ENCODE measurements at places on chromosomes 4 and X.

GRCh38 chr4:39476187-39476895, 17.5 kb downstream of the LIAS start:
- DNase-seq, result no peak

GRCh38 chr4:77178560-77178959, 21.6 kb downstream of the CCNG2 start:
- DNase-seq, result no peak

DNA sequence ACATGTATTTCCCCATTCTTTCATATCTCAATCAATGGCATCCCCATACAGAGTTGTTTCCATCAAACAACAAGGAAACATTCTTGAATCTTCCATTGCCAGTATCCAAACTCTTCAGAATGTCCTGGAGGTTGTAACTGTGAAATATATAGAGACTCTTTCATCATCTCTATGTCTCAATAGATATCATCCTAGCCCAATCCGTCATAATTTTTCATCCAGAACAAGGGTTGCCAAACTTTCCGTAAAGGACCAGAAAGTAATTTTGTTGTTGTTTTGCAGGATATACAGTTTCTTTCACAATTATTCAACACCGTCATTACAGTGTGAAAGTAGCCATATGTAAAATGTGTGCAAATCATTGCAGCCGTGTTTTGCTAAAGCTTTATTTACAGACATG, 15.2 kb upstream of the CXCL6 start:
- no peak for DNase-seq

GRCh38 chrX:97168646-97169045, 284.9 kb downstream of the RPA4 start:
- no peak for DNase-seq

DNA sequence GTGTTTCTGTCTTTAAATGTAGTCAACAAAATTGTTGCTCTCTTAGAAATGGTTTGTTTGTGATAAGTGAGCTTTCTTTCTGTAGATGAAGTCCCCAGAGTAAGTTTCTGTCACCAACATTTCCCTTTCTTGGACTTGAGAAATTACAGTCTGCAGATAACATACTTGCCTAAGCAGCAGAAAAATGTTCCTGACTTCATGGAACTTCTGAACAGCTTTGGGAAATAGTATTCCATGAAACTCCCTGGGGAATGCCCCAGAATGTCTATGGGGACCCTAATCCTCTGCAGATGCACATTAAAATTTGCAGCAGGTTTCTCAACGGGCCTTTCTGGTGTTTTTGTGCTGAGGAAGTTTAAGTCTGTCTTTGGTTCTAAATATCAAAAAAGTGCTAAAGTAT, 38.6 kb upstream of the NEIL3 start:
- DNase-seq, result no peak

DNA sequence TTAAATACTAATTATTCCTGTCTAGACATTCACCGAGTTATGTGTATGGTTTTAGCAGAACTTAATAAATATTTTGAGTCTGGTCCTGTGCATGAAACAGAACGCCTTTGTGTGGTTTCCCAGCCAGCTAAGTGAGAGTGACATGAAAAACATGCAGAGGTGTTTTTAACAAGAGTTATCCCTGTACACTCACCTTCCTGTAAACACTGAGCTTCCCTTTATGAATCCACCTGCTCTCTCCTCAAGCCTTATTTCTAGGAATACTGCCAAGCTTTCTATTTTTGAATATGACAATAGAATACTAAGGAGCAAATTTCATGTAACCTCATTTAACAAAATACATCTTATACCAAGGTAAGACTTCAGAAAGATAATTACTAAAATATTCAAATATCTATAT, 270.3 kb upstream of the CTSO start:
- DNase-seq, result no peak

DNA sequence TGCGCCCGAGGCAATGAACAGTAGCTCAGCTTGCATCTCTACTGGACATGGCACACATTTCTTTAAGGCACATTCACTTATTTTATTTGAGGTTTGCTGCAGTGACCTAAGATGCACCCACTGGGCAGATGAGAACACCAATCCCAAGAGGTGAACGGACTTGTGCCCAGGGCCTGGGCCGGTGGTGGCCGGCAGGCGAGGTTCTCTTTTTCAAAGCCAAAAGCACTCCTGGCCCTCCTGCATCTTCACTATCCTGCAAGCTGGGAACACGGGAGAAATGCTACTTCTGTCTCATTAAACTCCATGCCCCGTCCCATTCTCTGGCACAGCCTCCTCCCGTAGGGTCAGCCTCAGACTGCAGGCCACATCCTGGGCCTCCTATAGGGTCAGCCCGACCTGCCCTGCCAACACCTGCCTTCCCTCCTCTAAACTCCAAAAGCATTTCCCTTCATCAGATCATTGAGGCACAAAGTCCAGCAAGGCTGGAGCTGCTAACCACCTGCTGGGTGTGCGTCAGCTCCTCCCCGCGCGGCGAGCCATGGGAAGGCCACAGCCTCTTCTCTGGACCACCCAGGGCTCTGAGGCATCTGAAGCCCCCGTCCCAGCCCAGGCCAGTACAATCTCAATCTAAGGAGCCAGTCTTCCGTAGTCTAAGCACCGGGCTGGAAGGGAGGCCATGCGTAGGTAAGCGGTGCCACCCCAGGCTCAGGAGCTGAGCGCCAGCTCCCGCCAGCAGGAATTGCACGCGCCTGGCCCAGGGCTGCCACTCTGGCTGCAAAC, 166.1 kb downstream of the AFAP1 start:
- no peak for DNase-seq

DNA sequence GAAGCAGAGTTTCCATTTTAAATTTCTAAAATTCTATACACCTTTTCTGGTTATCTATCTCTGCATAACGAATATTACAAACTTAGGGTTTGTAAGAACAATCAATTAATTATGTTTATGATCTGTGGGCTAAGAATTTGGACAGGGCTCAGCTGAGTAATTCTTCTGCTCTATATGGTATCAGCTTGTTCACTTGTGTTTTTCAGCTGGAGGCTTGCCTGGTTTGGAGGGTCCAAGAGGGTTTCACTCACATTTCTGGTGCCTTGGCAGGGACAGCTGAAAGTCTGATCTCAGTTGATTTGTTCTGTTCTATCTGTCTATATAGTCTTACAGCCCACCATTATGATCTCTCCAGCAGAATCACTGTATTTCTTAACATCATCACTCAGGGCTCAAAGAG, 57.8 kb upstream of the ADGRA3 start:
- DNase-seq, result no peak

DNA sequence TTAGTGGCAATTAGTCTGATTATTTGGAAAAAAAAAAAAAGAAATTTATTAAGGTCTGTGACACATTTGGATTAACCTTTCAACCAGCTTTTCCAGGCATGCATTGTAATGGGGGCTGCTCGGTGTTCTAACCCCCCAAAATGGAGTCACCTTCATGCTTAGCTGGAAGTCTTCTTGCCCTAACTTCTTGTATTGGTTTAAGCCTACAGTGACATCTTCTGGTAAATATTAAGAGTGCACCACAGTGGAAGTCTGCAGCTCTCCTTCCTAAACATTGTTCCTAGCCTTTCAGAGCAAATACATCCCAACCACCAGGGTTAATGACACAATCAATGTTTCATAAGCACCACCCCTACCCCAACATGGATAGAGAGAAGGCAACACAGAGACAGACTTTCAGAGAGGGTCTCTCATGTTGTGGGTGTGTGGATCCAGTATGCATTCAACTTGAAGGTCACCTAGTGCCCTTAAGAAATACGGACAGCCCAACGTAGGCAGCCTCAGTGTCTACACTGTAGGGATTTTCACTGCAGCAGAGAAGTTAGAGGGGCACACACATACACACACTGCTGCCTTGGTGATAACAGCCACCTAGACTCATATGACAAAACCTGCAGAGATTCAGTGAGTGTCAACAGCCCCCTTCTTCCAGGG, 142.9 kb upstream of the MBNL3 start:
- no peak for DNase-seq

DNA sequence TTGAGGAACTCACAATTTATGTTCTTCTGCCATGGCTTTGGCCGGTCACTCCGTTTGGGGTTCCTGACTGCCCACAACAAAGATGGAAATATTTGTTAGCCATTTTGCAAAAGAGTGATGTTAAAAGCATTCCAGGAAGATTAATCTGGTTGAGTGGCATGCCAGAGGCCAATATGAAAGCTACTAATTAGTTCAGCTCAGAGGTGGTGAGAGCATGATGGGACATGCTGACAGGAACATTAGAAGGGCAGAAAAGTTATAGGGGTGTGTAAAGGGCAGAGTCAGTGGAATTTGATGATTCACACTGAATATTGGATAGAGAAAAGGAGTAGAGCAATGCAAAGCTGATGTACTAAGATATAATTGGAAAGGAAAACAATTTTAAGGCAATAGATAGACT, 94.4 kb downstream of the TLL1 start:
- DNase-seq, result peak; percentile 44

DNA sequence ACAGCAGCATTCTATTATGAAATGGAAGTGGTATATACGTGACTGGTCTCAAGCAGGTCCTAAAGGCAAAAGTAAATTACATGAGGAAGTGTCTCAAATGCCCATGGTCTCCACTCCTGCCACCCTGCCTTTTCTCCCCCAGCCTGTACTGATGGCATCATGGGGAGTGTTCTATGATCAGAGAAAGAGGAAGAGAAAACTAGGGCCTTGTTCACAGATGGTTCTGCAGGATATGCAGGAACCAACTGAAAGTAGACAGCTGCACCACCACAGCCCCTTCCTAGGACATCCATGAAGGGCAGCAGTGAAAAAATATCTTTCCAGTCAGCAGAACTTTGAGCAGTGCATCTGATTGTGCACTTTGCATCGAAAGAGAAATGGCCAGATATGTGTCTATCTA, 901.5 kb downstream of the ARAP2 start:
- no peak for DNase-seq

GRCh38 chrX:53319614-53320542, 38.5 kb upstream of the IQSEC2 start:
- DNase-seq, result no peak

All from fibroblast of skin of abdomen (primary cell).